Testis (tissue), 5 donors: ENCODE measurements at places on chromosomes 16 and 17.

DNA sequence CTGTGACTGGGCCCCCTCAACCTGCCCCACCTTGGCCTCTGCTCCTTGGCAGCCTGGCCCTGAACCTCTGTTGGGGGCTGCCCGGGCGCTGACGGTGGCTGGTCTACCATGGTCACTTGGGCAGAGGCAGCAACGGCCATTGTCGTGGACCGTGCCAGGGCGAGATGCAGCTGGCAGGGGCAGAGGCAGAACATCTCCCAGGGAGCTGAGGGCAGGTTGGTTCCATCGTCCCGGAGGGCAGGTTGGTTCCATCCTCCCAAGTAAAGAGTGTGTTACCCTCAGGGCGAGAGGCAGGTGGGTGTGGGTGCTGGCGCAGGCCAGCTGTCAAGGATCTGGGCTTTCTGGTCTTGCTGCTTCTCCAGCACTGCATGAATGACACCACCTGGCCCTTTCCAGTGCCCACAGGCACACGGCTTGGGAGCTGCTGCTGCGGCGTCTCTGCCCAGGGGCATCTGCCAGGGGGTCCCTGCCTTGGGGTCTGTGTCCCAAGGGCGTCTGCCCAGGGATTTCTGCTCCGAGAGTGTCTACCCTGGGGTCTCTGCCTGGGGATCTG, 12.0 kb downstream of the ACSF3 start:
- no peak for DNase-seq

GRCh38 chr17:28118362-28118761, 75.9 kb downstream of the NLK start:
- DNase-seq: no peak

- no peak for DNase-seq
Measured at GRCh38 chr17:18181358-18181757, 2.3 kb upstream of the ALKBH5 start.

DNA sequence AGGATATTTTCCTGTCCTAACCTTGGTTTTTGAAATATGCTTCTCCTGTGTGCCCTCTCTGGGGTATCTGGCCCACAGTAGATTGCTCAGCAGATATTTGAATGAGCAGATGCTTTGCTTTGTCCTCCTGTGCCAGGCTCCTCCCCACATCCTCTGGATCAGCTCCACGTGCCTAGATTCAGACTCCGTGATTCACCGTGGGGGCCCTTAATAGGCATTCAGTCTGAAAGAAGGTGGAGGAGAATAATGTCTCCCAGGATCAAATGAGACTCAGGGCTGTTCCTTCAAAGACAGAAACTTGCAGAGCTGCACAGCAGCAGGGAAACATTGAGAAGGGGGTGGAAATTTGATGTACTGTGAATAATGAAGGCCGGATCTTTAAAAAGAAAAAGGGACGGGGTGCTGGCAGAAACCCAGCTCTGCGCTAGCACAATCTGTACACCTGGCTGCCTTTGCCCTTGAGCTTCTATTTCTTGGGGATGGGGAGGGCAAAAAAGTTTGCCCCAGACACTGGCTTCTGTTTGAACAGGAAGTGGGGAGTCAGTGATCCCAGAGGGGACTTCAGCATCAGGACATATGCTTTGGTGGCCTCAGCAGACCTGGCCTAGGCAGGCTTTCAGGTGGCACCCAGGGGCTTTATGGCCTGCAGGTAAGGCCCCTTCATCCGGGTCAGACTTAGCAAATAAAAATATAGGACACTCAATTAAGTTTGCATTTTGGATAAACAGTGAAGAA, 15.9 kb upstream of the SLC12A3 start:
- no peak for DNase-seq

- no peak for DNase-seq
Measured at GRCh38 chr16:797686-798085, 2.8 kb downstream of the GNG13 start.

GRCh38 chr16:75234856-75235696, 16.3 kb downstream of the CTRB1 start:
- no peak for DNase-seq

DNA sequence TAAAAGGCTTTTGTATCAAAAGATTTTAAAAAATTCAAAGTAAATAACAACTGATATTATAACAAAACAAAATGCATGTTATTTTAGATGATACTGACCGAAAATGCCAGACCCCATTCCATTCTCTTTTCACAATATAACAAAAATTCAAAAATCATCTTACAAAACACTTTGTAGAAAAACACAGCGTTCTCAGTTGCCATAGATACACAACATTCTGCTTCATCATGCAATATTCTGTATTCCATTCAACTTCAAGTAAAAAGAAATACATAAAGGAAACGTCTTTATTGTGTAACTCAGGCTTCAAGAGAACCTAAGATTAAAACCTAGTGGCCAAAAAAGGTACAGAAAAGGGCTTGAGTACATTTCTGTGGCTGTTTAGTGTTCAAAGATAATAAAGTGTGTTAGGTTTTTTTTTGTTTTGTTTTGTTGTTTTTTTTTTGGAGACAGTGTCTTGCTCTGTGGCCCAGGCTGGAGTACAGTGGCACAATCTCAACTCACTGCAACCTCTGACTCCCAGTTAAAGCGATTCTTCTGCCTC, 250.5 kb downstream of the CEP112 start:
- no peak for DNase-seq

- no peak for DNase-seq
Measured at GRCh38 chr17:36142806-36143205, 33.6 kb downstream of the TBC1D3B start.

- DNase-seq: no peak
Measured at GRCh38 chr17:81844327-81844851, 9.5 kb upstream of the PPP1R27 start.

- no peak for DNase-seq
Measured at GRCh38 chr17:60904582-60904981, 226.9 kb downstream of the BCAS3 start.

GRCh38 chr16:3113765-3114479, 1.5 kb downstream of the ZNF205 start:
- no peak for DNase-seq

GRCh38 chr16:18050234-18050633, 286.3 kb downstream of the NPIPA8 start:
- no peak for DNase-seq

DNA sequence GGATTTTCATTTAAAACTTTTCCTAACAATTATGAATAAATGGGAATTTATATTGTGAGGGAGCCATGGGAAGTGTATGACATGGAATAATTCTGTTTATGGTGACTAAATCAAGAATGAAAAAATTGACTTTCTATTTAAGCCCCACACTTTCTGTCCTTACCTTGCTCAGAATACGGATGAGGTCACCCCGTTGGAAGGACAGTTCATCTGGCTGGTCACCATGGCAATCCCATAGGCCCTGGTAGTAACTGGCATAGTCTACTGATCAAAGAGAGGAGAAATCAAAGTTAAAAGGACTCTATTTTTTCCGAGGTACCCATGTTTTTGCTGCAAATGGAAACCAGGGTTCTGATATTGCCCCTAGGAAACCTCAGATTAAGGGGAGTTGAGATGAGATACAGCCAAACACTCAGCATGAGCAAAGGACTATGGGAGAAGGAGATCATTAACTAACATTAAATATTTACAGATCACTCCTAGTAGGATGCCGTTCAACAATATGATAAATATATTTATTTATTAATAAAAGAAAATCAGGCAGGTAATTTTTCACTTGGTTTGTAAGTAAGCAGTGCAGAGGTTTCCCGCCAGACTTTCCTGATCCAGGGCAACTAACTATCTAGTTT, 54.9 kb downstream of the SNX11 start:
- DNase-seq: no peak

DNA sequence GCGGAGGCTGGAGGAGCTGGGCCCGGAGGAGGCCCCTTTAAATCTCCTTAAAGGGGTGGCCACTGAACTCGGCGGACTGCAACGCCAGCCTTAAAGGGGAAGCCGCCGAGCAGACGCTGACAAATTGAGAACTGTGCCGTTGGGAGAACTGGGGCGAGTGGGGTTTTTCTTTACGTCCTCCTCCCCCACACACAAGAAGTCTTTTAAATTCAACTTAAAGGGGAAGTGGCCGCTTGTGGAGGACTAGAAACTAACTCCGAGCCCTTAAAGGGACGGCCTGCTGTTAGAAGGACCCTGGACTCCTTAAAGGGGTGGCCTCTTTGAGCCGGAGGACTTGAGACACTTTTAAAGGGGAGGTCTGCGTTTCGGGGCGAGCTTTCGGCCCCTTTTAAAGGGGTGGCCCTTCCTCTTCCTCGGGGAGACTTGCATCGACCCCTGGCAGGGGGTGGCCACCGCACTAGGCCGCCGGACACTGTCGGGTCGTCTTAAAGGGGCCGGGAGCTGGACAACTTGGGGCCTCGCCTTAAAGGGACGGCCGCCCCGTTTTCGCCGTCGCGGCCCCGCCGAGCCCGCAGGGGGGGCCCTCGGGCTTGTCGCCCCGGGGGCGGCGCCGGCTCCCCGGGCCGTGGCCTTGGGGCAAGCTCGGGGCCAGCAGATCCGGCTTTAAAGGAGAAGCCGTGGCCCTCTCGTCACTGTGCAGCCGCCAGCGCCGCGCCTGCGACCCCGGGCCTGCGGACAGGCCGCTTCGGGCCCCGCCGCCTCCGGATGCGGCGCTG, 688 bp downstream of the FBRS start:
- peak; percentile 95 for DNase-seq

DNA sequence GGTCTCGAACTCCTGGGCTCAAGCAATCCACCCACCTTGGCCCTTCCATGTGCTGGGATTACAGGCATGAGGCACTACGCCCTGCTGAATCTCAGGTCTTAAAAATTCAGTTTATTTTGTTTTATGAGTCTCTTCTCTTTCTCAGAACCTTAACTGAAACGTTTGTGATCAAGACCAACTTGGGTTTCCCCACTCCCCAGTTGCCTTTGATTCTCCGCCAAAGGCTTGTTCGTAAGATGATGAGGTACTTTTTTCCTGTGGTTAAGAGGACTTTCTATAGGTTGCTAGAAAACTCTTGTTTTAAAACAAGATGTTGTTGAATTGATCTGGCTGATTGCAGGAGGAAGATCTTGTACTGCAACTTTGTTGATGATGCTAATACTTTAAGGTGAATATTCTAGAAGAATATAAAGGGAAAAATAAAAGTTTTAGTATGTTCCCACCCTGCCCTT, 11.7 kb downstream of the ABCC1 start:
- DNase-seq: no peak

- no peak for DNase-seq
Measured at GRCh38 chr16:3530371-3530914, 29.6 kb downstream of the CLUAP1 start.

- no peak for DNase-seq
Measured at GRCh38 chr17:66952031-66952524, 12.4 kb upstream of the CACNG4 start.

GRCh38 chr17:47310186-47310733, 13.5 kb upstream of the EFCAB13 start:
- DNase-seq: no peak

DNA sequence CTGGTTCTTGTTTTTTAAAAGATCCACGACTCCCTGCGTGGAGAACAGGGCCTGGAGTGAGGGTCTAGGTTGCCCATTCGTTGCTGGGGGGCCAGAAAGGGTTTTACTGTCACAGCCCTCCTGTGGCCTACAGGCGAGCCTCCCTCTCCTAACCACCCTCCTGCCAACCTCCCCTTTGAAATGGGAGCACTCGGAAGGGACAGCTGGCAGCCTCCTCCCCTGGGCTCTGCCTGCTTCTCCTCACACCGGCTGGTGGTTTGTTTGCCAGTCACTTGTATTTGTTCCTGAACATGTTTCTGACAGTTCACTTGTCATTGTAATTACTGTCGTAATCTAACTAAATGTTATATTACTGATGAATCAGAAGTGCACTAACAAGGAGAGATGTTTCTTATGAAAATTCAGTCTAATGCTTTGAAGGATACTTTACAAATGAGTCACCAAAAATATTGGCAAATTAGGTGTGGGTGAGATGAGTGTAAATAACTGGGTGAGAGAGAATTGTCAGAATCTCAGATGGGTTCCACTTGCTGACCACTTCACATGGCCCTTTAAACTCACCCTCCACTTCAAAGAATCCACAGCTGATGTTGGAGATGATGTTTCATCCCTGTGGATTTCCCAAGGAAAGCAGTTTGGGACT, 2.7 kb upstream of the SPPL2C start:
- DNase-seq: no peak

- no peak for DNase-seq
Measured at GRCh38 chr17:410543-411401, 58.2 kb upstream of the RPH3AL start.

- DNase-seq: peak; percentile 84
Measured at GRCh38 chr17:83103200-83103942, 24.0 kb downstream of the METRNL start.

- DNase-seq: no peak
Measured at GRCh38 chr16:17419266-17419665, 51.5 kb downstream of the XYLT1 start.

DNA sequence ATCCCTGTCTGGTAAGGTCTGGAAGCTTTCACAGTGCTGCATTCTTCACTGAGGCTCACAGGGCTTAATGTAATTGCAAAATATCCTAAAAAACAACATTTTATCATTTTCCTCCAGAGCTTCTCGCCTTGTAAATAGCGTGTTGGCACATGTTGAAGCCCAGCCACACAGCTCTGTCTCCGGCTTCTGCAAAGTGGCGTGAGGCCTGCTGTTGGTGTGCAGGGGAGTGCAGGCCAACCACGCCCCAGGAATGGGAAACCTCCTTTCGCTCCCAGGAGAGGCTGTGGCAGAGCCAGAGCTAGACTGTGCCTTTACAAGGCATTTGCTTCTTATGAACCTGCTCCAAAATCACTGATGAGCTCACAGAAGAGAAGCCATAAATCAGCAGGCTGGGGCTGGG, 248.2 kb upstream of the MAF start:
- DNase-seq: no peak

- no peak for DNase-seq
Measured at GRCh38 chr17:79080761-79081290, 6.2 kb downstream of the ENGASE start.

- DNase-seq: no peak
Measured at GRCh38 chr17:35742896-35743477, 10.1 kb downstream of the GAS2L2 start.

DNA sequence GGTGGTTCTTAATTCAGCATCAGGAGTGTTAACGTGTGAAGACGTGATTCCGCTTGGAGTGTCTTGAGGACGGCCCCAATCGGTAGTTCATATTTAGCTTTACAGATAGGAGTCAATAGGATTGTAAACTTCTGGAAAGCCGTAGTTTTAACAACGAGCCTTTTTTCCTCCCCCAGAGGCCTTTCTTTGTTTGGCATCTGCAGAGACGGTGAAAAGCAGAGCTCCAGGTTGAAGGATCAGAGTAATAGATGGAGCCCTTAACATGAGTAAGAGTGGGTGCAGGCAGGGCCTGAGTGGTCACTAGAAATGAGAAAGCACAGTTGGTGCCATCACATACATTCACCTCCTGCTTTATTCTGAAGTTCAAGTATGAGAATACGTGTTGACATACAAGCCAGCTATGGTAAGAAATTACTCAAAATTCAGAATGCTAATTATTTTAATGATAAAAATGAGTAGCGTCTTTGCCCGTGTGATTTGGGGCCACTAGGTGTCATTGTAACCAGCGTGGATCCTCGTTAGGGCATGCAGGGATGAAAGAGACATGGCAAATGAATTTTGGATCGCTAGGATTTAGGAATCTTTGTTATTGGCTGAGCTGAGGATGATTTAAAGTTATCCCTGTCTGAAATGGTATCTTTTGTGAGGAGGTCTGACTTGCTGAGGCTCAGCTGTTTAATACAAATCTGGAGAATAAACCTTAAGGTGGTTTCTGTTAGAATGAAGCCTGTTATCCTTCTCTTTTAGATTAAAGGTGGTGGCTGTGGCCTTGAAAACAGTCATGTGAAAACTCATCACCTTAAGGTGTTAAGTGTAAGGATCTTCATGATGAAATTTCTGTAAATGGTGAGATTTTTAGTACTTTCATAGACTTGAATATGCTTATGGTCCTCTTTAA, 18.6 kb downstream of the PRCD start:
- DNase-seq: no peak
